ENCODE measurements at places on chromosomes 2 and 18. TPM values are rescaled to one million over a fixed set of nuclear protein-coding genes. Genes with fewer than 3 reads are reported as not detected.

Gene NYAP2
- total RNA-seq, result not detected

Gene SCG2
- total RNA-seq, result 0.19 TPM

Gene SIX3
- not detected for total RNA-seq

Gene SKOR2
- total RNA-seq, result not detected

Gene CRYGD
- total RNA-seq, result not detected

Gene GCG
- not detected for total RNA-seq

Gene CNPPD1
- 58.1 TPM for total RNA-seq

Gene FEV
- not detected for total RNA-seq

Gene SLC8A1
- 990 TPM for total RNA-seq

Gene SLC14A1
- total RNA-seq, result 22.1 TPM

Gene GTF2A1L
- not detected for total RNA-seq

Gene GPR45
- total RNA-seq, result not detected

Gene HNMT
- 11.7 TPM for total RNA-seq

Gene PMS1
- total RNA-seq, result 11.0 TPM

Gene SLC9A2
- 0.25 TPM for total RNA-seq

Gene SRD5A2
- total RNA-seq, result not detected

Gene PDE1A
- total RNA-seq, result 17.3 TPM

Gene C1D
- total RNA-seq, result 19.5 TPM

Gene NXPH2
- not detected for total RNA-seq

Gene LDLRAD4
- 43.3 TPM for total RNA-seq

Gene CHRNG
- total RNA-seq, result not detected

Gene TMEM163
- total RNA-seq, result 0.22 TPM

Gene GRB14
- 39.3 TPM for total RNA-seq

Gene NCKAP1
- 142 TPM for total RNA-seq

Gene CENPA
- 2.5 TPM for total RNA-seq

Gene PTH2R
- total RNA-seq, result not detected

Gene TXNDC2
- not detected for total RNA-seq

Gene KLHL41
- total RNA-seq, result 163 TPM

Gene ZBTB7C
- 2.7 TPM for total RNA-seq

Gene TXNDC9
- total RNA-seq, result 20.6 TPM

Gene CYRIA
- total RNA-seq, result 4.1 TPM

Gene DSG4
- not detected for total RNA-seq

Gene XRCC5
- total RNA-seq, result 110 TPM

Gene CACNB4
- total RNA-seq, result 0.25 TPM

Gene MYL1
- total RNA-seq, result 0.36 TPM

Gene CYP27C1
- 0.11 TPM for total RNA-seq

Gene VIL1
- total RNA-seq, result not detected

Gene SNORC
- total RNA-seq, result 1.0 TPM

Gene OR6B2
- total RNA-seq, result not detected

Gene LOXL3
- 4.7 TPM for total RNA-seq

Gene DRC1
- total RNA-seq, result not detected

Gene FBXO41
- total RNA-seq, result 0.55 TPM

Gene CNDP1
- total RNA-seq, result not detected

Gene BCL2
- total RNA-seq, result 7.3 TPM

Gene UGT1A10
- total RNA-seq, result not detected

Gene ALLC
- not detected for total RNA-seq

Gene SERPINB3
- not detected for total RNA-seq

Gene MAPRE2
- total RNA-seq, result 120 TPM

Gene STPG4
- not detected for total RNA-seq

Gene C2orf81
- total RNA-seq, result 0.82 TPM

Gene GNAL
- 1.1 TPM for total RNA-seq

Gene CABYR
- not detected for total RNA-seq

Gene GKN1
- total RNA-seq, result not detected

Gene PARD3B
- total RNA-seq, result 9.1 TPM

Gene TEX44
- total RNA-seq, result not detected

Gene CDH7
- not detected for total RNA-seq

Gene CYP1B1
- total RNA-seq, result 17.7 TPM

Gene RNU2-63P
- not detected for total RNA-seq

Gene TCF23
- total RNA-seq, result 0.08 TPM

Measured in left ventricle myocardium inferior (tissue), 1 donor.